Hepatocyte (in vitro differentiated cells): ENCODE measurements at places on chromosomes 6 and 20. TPM values are rescaled to one million over a fixed set of nuclear protein-coding genes. Genes with fewer than 3 reads are reported as not detected.

DNA sequence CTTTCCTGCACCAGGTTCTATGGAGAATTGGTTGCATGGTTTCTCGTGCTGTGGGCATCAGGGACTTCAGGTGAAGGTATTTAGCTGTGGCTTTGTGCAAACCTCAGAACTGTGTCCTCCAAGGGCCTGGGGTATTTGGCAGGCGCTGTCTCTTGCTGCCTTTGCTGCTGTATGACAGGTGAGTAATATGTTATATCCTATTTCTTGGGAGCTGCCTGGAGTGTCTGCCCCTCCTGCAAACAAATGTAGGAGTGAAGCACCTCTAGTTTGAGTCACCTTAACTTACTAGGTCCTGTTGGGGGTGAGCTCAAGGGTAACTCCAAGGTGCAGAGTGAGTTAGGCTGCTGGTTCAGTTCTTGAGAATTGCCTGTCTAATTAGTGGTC lies 177.7 kb upstream of the RNF24 start:
- no peak for DNase-seq

DNA sequence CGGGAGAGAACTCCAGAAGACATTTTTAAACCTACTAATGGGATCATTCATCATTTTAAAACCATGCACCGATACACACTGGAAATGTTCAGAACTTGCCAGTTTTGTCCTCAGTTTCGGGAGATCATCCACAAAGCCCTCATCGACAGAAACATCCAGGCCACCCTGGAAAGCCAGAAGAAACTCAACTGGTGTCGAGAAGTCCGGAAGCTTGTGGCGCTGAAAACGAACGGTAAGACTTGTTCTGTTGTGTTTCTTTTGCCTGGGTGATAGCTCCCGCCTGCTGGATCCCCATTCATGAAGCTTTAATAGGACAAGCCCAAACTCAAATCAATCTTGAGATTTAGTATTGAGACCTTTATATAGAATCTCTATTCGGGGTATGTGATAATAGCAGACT lies 4.2 kb downstream of the TNFAIP3 start:
- DNase-seq = no peak

- DNase-seq = no peak
Observed at GRCh38 chr6:134466771-134467525, 149.0 kb upstream of the SGK1 start.

DNA sequence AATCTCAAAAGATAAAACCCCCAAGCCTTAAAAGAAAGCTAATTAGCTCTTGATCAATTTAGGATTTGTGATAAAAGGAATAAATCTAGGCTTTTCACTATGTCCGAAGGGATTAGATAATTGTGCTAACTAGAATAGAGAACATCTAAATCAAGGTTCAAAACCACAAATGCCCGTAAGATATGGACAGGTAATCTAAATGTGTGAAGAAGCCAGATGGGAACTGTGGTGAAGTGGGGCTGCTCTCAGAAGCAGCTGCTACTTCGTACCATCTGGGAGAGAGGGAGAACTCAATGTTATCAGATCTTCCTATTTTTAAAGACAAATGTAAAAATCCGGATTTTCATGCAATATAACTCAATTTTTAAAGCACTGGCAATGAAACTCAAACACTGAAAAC lies 44.2 kb downstream of the NCOA6 start:
- no peak for DNase-seq

AVP gene
- total RNA-seq = 0.67 TPM in 1 of 2 replicates, not detected in the other

SEL1L2 gene
- total RNA-seq = not detected in 2 replicates
